ENCODE measurements at places on chromosomes 2 and 18.

GRCh38 chr18:35671966-35672603 is 90.5 kb downstream of the GALNT1 start:
- no peak for DNase-seq

- no peak for DNase-seq
Observed at GRCh38 chr2:70091364-70091763, 4.1 kb downstream of the PCBP1 start.

GRCh38 chr18:21230436-21230835 is 11.6 kb upstream of the GREB1L start:
- DNase-seq = no peak

- no peak for DNase-seq
Observed at GRCh38 chr2:98301469-98301868, 44.8 kb upstream of the CNGA3 start.
